Stimulated activated CD4-positive, alpha-beta T cell treated with anti-CD3 and anti-CD28 coated beads, Interleukin-2, amount 100 ng/mL, for 24 hours (primary cell): ENCODE measurements at places on chromosomes 1 and 21.
A peak's percentile ranks its signal among the peaks of the same experiment; 100 is the strongest.

GRCh38 chr1:207070811-207071210 lies 17.7 kb downstream of the PFKFB2 start:
- no peak for DNase-seq

DNA sequence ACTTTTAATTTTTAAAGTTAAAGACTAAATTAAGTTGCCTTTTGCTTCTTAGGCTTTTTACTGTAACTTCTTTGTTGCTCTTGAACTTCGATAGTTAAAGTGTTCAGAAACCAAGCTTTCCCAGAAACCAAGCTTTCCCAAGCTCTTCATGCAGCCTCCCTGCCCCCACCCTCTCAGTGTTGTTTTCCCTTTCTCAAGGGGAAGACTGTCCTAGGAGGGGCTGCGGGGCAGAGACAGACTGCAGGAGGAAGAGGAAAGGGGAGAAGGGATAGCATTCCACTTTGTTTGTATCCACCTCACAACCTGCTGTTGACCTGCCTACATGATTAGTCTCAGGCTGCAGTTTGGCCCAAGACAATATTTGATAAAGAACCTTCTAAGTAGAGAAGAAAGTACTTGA lies 39.0 kb upstream of the DIPK1A start:
- DNase-seq: no peak

GRCh38 chr1:58159434-58159830 lies 387.1 kb downstream of the OMA1 start:
- DNase-seq: no peak

GRCh38 chr1:29531596-29531995 lies 295.3 kb downstream of the PTPRU start:
- no peak for DNase-seq

- DNase-seq: no peak
These were observed 32.3 kb downstream of the LRRC8B start for GRCh38 chr1:89556726-89557444.

DNA sequence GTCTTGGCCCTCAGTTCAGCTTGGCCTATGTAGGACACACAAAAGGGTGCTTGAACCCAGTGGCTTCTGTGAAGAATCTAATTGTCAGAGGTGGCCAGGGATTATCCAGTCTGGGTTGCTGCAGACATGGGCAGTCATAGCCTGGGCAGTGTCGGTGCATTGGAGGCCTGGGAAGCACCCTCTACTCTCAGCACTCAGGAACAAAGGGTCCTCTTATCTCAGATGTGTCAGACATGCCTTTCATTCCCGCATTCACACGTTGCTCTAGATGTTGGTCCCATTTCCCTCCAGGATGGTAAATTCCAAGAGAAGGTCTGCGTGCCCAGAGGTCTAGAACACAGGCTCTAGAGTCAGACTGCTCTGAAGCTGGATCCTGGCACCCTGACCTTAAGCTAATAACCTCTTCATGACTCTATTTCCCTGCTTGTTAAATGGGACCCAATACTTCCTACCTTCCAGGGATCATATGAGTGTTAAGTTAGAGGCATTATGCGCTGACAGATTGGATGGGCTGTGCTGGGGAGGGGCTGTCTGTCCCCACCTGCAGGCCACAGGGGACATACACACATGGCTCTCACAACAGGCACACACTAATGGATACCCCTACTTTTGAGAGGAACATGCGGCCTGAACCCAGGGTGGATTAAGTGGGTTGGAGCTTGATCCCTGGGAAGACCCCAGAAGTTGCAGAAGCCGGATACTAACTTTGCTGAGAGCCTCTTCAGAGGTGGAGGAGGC lies 16.5 kb upstream of the EDN2 start:
- DNase-seq: no peak

- DNase-seq: no peak
These were observed 613.1 kb downstream of the USP25 start for GRCh38 chr21:16342932-16343331.

- no peak for DNase-seq
These were observed 49.2 kb upstream of the IGSF21 start for GRCh38 chr1:18058206-18058921.

DNA sequence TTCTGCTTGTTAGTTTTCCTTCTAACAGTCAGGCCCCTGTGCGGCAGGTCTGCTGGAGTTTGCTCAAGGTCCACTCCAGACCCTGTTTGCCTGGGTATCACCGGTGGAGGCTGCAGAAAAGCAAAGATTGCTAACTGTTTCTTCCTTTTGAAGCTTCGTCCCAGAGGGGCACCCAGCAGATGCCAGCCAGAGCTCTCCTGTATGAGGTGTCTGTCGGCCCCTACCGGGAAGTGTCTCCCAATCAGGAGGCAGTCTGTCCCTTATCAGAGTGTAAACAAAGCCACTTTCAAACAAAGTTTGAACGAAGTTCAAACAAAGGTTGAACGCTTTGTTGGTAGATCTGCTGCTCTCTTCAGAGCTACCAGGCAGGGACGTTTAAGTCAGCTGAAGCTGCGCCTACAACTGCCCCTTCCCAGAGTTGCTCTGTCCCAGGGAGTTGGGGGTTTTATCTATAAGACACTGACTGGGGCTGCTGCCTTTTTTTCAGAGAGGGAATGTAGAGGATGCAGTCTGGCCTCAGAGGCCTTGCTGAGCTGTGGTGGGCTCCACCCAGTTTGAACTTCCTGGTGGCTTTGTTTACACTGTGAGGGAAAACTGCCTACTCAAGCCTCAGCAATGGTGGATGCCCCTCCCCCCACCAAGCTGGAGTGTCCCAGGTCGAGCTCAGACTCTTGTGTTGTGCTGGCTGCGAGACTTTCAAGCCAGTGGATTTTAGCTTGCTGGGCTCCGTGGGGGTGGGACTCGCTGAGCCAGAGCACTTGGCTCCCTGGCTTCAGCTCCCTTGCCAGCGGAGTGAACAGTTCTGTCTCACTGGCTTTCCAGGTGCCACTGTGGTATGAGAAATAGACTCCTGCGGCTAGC lies 401.8 kb downstream of the SRGAP2C start:
- DNase-seq: no peak

DNA sequence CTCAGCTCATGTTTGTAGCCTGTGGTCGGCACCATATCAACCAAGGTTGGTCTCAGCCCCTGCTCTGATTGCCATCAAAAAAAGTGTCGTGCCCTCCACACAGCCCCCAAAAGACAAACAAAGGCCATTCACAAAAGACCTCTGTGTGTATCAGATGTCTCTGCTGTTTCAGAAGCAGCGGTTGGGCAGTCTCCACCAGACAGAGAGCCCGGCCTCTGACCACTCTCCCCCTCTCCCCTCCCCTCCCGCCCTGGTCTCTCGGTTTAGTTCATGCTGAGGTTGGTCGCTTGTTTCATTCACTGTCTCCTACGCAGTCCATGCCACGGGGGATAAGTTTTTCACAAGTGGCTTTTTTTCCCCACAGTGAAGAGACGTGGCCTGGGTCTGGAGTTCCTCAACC lies 27.1 kb downstream of the ACTA1 start:
- no peak for DNase-seq

DNA sequence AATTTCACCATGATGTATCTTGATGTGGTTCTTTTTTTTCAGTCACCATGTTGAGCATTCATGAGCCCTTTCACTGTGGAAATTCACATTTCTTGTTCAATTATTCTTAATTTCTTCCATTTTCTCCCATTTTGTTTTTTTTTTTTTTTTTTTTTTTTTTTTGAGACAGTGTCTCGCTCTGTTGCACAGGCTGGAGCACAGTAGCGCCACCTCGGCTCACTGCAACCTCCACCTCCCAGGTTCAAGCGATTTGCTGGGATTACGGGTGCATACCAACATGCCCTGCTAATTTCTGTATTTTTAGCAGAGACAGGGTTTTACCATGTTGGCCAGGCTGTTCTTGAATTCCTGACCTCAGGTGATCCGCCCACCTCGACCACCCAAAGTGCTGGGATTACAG lies 14.7 kb downstream of the ZNF644 start:
- DNase-seq: no peak

GRCh38 chr1:16296643-16297042 lies 55.6 kb downstream of the FBXO42 start:
- no peak for DNase-seq

GRCh38 chr21:44552681-44553080 lies 1.4 kb upstream of the KRTAP10-2 start:
- no peak for DNase-seq

DNA sequence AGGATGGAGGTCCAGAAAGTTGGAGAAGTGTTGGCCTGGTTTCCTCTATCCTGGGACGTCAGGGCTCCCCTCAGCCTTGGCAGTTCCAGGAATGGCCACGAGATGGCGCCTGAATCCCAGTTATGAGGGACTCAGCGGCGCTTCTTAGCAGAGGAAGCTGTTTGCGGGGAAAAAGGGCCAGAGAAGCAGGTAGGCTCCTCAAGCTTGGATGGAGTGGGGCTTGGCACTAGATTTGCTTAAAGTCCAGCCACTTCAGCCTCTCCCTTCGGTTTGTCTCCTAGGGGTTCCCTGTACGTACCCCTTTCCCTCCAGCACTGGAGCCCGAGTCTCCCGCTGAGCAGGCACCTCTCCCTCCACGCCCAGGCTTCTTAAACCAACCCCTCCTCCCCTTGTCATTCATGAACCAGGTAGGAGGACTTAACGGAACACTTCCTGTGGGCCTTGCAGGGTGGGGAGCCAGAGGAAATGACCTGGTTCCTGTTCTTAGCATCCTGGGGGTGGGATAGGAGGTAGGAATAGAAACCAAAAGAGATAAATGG lies 32.0 kb upstream of the TENT5B start:
- peak; percentile 97 for DNase-seq

DNA sequence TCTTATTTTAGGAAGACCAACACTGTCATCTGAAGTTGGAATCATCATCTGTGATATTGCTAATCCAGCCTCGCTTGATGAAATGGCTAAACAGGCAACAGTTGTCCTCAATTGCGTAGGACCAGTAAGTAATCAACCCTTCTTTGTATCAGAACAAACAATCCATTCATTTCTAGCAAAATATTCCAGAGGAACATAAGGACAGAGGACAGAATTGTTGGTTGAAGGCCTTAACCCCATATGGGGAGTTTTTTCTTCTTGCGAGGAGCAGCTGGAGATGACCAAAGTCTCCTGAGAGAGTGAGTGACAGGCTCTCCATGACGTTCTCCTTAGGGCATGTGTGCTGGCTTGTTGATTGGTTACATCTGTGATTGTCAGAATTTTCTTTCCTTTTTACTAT lies 2.7 kb downstream of the SCCPDH start:
- DNase-seq: no peak
